ENCODE measurements at places on chromosomes 1 and 21.

GRCh38 chr1:3352299-3352951 lies 102.0 kb upstream of the ARHGEF16 start:
- peak; percentile 94 for DNase-seq

DNA sequence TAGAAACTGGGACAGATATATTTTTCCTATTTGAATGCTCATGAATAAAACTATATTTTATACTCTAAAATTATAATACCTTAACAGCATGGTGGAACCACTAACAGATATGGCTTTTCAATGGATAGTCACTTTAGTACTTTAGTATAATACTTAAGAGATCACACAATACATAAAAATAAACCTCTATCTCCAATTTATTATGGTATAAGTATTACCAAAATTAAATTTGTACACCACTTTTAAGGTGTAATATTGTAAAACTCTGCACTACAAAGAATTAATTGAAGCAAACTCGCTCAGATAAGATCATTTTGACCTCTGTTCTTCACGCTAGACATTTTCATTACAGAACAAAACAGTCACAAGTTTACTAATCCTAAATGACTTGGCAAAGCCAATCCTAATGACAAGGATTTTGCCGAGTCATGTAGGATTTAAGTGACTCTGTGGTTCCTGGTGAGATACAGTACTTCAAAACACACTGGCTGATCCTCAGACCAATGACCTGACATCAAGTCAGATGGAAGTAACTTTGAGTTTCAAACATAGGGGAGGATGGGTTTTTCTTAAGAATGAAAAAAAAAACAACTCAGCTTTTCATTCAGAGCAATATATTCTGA lies 200.6 kb downstream of the SMYD3 start:
- no peak for DNase-seq

GRCh38 chr1:59195151-59195550 lies 101.7 kb upstream of the FGGY start:
- no peak for DNase-seq

GRCh38 chr1:221015159-221015790 lies 136.0 kb downstream of the HLX start:
- DNase-seq: no peak

DNA sequence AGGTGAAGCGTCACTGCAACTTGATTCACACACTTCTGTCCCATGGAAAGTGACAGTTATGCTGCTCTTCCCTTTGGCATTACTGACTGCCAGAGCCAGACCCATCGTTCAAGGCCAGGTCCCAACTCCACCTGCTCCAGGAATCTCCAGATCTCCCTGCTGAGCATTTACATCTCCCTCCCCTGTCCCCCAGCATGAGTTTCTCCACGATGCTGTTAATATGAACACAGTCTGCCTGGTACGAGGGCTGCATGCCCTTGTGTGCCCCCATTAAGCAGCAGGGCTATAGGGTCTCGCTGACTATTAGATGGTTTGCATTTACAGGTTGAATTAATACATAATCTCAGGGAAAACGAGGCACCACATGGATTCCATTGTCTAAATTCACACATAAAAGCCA lies 4.3 kb downstream of the F3 start:
- no peak for DNase-seq

All from astrocyte of the hippocampus (primary cell).